ENCODE measurements at places on chromosomes 7 and 10.
A peak's percentile ranks its signal among the peaks of the same experiment; 100 is the strongest.

DNA sequence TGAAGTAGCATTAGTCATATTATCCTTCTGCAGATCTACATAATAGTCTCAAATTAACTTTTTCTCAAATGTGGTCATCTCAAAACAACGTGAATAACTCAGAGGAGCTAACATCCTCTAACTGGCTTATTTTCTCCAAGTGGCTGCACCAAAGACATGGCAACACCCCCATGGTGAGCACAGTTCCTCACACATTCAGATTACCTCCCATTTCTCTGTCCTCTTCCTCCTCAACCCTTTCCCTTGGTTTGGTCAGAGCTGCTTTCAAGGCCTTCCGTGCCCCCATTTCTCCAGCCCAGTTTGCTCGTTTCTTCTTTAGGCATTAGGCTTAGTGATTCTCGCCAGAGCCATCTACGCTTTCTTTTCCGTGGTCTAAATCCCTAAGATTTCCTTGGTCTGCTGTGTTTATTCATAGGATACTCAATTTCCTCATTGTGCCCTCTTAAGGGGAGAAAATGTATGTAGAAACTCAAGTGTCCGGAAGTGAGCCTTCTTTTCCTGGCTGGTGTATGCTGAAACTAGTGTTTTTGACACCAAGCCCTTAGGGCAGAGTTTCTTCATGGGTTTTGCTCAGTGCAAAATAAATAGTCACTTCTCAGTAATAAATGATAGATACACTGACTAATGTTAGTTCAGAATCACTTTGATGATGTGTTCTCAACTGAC is 2.6 kb downstream of the MET start:
- no peak for DNase-seq

- DNase-seq: no peak
These were observed 17.6 kb downstream of the RSU1 start for GRCh38 chr10:16799621-16800020.

- DNase-seq: no peak
These were observed 20.5 kb downstream of the TRIM4 start for GRCh38 chr7:99898836-99899235.

GRCh38 chr7:101911800-101912715 is 94.6 kb downstream of the CUX1 start:
- peak; percentile 42 for DNase-seq

- no peak for DNase-seq
These were observed 2.0 kb upstream of the WBP1L start for GRCh38 chr10:102741726-102742237.

DNA sequence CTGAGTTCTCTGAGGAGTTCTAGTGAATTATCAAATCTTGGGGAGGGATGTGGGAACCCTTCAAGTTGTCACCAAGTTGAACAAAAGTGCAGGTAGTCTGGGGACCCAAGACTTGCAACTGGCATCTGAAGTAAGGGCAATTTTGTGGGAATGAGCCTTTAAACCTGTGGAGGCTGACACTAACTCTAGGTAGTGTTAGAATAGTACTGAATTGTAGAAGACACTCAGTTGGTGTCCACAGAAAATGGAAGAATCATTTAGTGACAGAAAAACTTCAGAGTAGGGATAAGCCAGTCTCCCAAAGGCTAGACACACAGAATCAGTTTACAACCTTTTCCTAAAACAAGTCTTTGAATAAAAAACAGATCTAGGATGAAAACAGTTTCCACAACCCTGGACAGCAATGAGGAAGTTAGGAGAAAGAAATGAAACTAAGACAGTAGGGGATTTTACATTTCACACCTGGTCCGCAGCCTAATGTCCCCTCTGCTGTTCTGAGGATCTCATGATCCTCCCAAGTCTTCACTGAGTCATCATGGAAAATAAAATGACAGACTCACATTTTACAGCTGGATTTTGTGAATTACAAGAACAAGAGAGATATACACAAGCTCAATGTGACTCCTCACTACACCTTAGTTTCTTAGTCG is 23.0 kb upstream of the ING3 start:
- DNase-seq: no peak

DNA sequence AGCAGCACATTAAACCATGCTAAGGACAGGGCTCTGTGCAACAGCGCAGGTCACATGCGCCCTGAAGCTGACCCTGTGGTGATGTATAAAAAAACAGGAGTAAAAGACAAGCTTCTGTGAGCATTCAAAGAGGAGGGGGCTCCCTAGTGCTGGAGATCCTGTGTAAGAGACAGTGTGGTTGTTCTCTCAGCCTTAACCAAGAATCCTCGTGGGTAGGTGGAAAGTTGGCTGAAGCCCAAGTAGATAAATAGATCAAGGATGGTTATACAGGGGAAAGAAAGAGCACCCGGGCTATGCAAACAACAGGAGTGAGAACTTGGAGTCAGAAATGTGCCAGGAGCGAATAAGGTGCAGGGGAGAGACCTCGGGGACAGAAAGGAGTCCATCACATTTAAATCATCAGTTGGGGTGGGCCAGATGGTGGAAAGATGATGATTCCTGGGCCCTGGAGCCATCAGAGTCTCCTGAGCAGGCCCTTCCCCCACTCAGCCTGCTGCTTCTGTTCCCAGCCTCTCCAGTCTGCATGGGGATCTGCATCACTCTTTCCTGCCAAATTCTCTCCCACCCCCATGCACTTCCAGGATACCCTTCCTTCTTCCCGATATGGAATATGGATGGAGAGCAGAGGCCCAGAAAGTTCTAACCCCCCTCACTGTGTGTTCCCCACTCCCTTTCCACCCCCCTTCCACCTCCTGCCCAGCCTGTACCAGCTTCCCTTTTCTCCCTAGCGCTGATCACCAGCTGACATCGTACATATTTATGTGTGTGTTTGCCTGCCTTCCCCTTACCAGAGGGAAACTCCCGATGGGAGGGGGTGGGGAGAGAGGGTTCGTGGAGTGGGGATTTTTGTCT is 78.1 kb upstream of the PRR15 start:
- no peak for DNase-seq

DNA sequence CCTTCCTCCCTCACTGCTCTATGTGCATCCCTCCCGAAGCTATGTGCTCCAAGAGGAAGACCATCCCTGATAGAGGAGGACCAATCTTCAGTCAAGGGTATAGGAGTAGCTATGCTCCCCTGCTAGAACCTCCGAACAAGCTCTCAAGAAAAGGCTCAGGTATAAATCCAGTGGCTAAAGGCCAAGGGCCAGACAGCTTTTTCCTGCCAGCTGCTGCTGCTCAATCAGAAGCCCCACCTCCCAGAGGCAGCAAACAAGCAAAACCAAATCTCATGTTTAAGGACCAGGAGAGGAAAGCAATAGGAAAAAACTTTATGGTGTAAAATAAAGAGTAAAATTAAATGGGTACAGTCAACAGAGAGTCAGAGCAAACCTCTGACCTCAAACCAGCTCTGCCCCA is 187.2 kb downstream of the FGFR2 start:
- peak; percentile 47 for DNase-seq

- no peak for DNase-seq
These were observed 4.1 kb upstream of the LIPN start for GRCh38 chr10:88755753-88756152.

All from renal pelvis (tissue), 12 donors.